ENCODE measurements at places on chromosomes 4 and X.
A peak's percentile ranks its signal among the peaks of the same experiment; 100 is the strongest.

DNA sequence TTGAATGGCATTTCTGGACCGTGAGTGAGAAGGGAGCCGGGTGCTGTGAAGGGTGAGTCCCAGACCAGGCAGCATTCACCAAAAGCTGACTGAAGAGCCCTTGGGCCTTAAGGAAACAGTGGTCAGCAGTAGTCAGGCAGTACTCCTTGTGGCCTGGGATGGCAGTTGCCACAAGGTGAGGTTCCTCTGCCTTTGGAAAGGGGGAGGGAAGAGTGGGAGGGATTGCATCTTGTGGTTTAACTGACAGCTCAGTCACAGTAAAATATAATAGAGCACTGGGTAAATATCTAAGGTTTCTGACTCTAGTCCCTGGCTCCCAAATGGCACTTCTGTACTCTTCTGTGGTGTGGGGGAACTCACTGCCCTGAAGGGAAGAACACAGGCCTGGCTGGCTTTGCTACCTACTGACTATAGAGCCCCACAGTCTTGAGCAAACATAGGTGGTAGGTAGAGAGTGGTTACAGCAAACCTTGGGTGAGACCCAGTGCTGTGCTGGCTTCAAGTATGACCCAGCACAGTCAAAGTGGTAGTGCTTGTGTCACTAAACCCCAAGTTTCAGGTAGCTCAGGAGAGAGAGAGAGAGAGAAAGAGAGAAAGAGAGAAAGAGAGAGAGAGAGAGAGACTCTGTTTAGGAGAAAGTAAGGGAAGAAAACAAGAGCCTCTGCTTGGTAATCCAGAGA lies 154.2 kb downstream of the TEX11 start:
- DNase-seq = no peak

GRCh38 chrX:136906921-136907510 lies 26.5 kb upstream of the RBMX start:
- DNase-seq = no peak

GRCh38 chr4:184628103-184628502 lies 21.1 kb downstream of the CASP3 start:
- peak; percentile 11 for DNase-seq

DNA sequence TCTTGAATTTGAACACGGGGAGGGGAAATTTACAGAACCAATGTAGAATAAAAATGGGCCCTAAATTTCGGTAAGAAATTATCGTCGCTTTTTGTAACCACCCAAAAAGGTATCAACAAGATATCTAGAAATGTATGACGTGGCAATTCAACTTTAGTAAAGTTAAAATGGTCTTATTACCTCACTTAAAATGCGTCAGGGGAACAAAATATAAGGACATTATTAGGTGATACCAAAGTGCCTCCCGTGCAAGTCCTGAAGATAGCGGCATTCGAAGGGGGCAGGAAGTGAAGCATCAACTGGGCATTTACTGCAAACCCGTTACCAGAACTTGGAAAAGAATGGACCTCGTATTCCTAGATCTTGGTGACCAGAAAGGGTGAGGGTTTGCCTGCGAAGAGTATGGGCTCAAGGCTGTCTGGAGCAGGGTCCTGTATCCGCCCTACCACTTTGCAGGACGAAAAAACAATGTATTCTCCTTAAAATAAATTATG lies 980 bp downstream of the AP1S2 start:
- DNase-seq = peak; percentile 13

GRCh38 chr4:143782521-143782920 lies 82.0 kb upstream of the FREM3 start:
- DNase-seq = no peak

GRCh38 chr4:54165011-54165410 lies 64.1 kb upstream of the PDGFRA start:
- DNase-seq = peak; percentile 30

GRCh38 chrX:14864631-14865030 lies 8.2 kb downstream of the FANCB start:
- no peak for DNase-seq

DNA sequence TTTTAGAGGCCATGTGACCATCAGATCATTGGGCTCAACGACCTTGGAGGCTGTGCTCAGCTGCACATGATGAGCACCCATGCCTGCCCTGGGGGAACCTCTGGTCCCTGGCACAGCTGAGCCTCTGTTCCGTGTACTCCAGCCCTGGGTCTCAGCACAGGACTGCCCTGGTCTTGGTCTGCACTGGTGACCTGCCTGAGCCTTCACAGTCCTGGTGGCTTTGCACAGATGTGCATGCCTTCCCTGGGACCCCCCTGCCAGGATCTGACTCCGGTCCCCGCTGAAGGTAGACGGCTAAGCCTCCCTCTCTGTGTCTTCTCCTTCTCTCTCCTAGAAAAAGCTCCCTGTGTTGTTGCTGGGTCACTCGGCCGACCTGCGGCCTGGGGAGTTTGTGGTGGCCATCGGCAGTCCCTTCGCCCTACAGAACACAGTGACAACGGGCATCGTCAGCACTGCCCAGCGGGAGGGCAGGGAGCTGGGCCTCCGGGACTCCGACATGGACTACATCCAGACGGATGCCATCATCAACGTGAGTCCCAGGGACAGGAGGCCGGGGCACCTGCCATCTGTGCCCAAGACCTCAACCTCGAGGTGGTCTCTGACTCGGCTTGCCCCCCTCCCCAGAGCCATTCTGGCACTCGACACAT lies 21.6 kb downstream of the HTRA3 start:
- DNase-seq = no peak

- no peak for DNase-seq
Observed at GRCh38 chrX:1084689-1085088, 127.8 kb downstream of the CRLF2 start.

- DNase-seq = no peak
Observed at GRCh38 chrX:148556498-148556897, 56.1 kb downstream of the AFF2 start.

DNA sequence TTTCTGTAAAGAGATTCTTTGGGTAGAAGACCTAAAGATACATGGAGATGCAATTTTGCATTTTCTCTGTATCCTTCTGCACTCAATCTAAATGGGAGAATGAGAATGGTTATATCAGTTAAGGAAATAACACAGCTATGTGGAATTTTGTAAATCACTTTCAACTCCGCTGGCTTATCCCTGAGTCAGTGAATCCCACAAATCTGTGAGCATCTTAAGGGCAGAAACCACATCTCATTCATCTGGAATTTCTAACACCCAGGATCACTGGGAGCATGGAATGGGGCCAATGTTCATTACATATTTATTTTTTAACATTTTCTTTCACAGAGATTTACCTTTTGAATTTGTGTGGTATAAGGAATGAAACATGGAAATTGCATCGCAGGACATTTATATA lies 167.8 kb downstream of the CFAP47 start:
- no peak for DNase-seq

- no peak for DNase-seq
Observed at GRCh38 chr4:45409536-45409935, 683.2 kb upstream of the GNPDA2 start.

- DNase-seq = peak; percentile 94
Observed at GRCh38 chr4:181966104-181966551, 277.1 kb upstream of the TENM3 start.

DNA sequence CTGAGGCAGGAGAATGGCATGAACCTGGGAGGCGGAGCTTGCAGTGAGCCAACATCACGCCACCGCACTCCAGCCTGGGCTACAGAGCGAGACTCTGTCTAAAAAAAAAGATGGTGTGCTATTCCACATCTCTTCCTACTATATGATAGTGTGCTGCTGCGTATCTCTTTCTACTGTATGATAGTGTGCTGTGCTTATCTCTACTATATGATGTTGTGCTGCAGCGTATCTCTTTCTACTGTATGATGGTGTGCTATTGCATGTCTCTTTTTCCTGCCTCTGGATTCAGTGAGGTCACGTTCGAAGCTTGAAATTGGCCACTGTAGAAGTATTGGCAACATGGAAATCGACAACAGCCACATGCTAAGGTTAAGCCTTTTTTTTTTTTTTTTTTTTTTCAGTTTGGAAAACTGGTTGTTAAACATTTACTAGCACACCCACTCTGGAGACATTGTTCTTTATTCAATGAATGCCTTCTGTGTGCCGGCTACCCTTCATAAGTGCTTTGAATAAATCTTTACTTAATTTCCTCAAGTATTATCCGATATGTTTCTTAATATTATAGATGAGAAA lies 31.0 kb downstream of the ARFIP1 start:
- DNase-seq = no peak

DNA sequence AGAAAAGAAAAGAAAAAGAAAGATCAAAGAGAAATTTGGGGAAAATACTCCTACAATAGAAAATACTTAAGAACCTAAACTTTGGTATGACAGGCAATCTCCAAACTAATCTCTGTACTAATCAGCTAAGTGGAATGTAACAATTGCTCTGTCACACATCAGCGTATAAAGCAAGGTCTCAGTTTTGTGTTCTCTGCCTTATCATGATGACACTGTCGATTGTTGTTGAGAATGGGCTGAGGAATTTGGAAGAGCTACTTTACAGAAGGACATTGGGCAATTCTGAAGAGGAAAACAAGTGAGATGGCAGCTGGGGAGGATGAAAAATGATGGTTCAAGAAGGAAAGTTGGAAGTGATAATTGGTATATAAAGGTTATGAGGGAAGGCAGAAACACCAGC lies 486.0 kb upstream of the HTR2C start:
- no peak for DNase-seq

- DNase-seq = peak; percentile 67
Observed at GRCh38 chr4:106312377-106312776, 3.6 kb downstream of the TBCK start.

DNA sequence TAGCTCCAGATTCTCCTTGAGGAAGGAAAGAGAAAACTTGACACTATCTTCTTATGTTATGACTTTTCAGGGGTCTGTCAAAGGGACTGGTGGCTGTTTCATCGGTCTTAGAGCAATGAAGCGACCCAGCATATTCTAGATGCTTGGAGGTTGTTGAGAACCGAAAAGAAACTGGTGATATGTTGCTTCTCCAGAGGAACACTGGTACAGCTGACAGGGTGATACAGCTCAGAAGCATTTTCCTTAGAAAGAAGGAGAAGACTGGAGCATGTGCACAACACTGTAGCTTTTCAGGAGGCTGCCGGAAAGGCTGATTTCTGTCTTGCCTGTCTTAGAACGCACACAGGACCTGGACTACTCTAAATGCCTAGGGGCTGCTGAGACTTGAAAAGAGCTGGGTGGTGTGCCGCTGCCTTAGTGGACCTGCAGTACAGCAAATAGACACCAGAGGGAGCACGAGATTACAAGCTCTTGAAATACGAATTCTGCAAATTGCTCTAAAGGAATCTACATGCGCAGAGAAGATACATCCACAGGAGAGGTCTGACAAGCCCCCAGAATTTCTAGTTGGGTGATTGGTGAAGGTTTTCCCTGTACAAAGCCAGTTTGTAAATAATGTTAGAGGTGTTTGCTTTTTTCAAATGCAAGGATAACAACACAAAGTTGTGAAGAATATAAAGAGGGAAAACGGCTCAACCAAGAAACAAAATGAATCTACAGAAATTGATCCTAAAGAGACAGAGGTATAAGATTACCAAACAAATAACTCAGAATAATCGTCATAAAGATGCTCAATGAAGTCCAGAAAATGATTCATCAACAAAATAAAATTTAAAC lies 223.1 kb upstream of the DMD start:
- DNase-seq = peak; percentile 63

- DNase-seq = no peak
Observed at GRCh38 chrX:129798888-129799287, 19.1 kb downstream of the SASH3 start.

DNA sequence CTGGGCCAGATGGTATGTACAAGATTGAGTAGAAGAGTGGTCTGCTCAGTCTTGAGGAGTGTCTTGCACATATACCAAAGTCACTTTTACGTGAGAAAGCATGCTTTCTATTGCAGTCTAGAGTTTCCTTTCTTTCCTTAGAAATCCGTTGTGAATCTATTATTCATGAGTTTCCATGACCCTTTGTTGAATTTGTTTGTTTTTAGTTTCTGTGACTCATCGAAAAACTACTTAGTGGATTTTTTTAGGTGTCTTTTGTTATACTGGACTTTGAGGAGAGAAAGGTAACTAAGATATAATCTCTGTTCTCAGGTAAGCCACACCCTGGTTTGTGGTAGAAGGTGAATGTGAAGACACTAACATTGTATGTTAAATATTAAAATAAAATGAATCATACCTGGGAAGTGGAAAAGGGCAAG lies 23.0 kb downstream of the GALNT7 start:
- peak; percentile 27 for DNase-seq

- DNase-seq = no peak
Observed at GRCh38 chr4:186030399-186030775, 38.6 kb upstream of the TLR3 start.

DNA sequence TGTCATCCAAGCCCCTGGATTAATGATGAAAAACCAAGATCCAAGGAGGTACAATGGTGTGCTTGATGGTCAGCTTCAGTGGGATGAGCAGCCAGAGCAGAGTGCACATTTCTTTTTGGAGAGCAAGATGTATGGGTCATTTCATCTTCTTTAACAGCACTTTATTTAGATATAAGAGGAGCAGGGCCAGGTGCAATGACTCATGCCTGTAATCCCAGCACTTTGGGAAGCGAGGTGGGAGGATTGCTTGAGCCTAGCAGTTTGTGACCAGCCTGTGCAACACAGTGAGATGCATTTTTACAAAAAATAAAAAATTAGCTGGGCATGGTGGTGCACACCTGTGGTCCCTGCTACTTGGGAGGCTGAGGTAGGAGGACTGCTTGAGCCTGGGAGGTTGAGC lies 45.3 kb upstream of the MAP3K15 start:
- peak; percentile 19 for DNase-seq

- DNase-seq = no peak
Observed at GRCh38 chr4:187555174-187555573, 440.4 kb upstream of the ZFP42 start.

DNA sequence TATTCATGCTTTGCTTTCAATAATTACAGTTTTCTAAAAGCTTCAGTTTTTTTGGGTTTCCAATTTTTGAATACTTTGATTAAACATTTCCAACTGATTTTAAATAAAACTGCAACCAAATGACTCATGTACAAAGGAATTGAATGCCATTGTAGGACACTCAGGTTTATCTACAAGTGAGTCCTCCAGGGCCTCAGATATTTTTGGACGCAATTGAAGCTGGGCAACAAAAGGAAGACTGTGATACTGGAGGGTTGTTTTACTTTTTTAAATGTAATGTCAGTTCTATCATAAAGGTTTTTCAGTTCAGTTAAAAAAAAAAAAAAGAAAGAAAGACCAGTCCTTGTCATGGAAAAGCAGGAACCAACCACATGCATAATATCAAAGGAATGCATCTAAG lies 64.2 kb downstream of the MAGEA10 start:
- DNase-seq = no peak

DNA sequence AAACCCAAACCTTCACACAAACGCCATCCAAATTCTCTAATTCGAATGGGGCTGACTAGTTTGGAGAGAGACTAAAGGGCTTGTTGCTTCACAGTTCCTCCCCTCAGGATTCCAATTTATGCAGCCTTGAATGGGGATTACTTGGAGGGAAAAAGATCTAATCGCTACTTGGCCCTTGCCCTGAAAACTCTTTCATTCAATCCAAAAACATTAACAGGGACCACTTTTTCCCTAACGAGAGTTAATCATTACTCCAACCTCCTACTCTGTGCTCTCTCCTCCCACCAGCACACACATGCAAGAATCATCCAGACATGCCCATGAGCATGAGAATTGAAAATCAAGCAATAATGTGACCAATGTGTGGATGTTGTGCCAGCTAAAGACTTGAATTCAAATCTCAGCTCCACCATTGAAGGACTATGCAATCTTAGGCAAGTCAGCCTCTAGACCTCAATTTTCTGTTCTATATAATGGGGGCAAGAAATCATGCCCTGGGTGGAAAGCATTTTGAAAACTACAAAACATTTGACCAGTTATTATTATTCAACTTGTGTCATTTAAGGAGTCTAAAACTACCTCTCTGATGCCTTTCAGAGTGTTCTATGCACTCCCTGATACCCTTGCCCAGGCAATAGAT lies 34.3 kb upstream of the GPC3 start:
- no peak for DNase-seq
